ENCODE measurements at places on chromosomes 4 and X. TPM values are rescaled to one million over a fixed set of nuclear protein-coding genes. Genes with fewer than 3 reads are reported as not detected.

DNA sequence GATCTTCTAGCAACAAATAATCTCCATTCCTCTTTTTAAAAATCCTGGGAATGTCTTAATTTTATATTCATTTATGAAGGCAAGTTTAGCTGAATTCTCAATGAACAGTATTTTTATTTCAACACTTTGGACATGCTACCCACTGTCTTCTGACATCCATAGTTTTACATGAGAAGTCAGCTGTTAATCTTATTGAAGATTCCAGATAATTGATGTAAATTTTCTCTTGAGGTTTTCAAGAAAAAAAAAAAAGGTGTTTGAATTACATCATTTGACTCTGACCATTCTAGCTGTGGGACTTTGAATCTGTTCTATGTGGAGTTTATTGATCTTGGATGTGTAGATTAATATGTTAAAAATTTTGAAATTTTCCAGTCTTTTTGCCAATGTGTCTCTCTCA is 28.0 kb downstream of the PDHA2 start:
- DNase-seq, result peak; percentile 6

The DGKK gene
- not detected for polyA plus RNA-seq

DNA sequence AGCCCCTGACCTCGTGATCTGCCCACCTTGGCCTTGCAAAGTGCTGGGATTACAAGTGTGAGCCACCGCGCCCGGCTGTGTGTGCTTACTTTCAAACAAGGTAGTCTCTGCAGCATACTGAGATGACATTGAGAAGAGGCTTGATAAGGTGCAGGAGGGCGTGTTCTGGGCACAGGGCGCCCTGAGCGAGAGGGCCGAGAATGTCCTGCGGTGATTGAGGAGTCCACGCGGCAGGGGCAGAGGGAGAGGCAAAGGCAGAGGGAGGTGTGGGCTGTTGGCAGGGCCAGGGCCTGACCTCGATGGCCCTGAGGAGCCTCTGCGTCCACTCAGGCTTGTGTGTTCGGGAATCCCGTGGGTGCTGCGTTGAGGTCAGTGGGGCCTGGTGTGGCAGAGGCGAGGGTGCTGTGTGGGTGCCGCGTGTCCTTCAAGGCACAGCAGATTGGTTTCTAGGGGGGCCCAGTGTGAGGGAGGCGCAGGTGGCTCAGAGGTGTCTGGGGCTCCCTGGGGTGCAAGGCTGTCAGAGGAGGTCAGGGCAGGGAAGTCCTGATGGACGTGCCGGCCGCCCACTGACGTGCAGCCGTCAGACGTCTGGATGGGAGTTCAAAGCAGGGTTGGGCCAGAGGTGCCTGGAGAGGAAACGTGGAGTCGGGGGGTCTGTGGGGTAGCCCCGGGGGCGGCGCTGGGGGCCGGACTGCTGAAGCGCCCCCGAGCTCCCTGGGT is 12.1 kb downstream of the PCGF3 start:
- no peak for DNase-seq

GRCh38 chr4:113673450-113673849 is 88.1 kb downstream of the CAMK2D start:
- DNase-seq, result no peak

- DNase-seq, result no peak
Measured at GRCh38 chr4:62881901-62882300, 1527.3 kb downstream of the TECRL start.

The CNGA1 gene
- not detected for polyA plus RNA-seq

DNA sequence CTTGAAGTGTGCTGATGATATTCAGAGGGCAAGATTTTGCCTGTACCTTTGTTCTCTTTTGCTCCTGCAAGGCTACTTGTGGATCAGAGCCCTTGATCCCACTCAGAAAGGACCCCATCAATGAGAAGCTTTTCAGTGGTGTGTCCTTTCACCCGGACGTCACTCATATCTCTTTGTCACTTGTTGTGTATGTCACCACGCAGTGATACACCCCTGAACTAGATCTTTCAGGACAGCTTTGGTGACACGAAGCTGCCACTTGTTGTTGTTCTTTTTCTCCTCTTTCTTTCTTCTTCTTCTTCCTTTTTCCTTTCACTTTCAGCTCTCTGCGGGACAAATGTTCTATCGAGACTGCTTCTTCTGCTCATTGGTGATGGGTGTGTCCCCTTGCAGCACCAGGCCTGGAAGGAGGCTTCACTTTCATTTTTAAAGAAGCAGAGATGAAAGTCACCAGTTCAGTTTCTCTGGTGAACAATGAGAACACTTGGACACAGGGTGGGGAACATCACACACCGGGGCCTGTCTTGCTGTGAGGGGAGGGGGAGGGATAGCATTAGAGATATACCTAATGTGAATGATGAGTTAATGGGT is 83.6 kb downstream of the NBDY start:
- DNase-seq, result no peak

GRCh38 chrX:71616672-71617529 is 1.4 kb downstream of the CXCR3 start:
- no peak for DNase-seq

The SSX2B gene
- not detected for polyA plus RNA-seq

The TRIM60 gene
- polyA plus RNA-seq, result not detected

GRCh38 chr4:88731381-88731780 is 33.8 kb upstream of the NAP1L5 start:
- no peak for DNase-seq

DNA sequence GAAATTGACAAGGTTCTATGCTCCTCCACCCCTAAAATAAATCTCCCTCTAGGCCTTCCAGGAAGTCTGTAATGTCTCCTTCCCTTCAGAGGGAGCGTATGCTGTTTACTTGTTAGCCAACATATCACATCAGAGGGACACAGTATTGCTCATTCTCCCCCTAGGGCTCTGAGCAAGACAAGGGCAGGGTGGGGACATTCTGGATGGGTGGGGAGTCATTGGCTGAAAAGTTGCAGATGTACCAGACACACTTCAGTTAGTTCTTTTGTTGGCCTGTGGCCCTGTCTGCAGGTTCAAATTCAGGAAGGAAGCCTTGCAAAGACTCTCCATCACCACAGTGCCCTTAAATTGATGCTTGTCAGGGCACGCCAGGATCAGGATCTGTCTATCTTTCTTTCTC is 106.3 kb upstream of the TEX13D start:
- no peak for DNase-seq

- DNase-seq, result no peak
Measured at GRCh38 chr4:34200535-34200934, 2043.8 kb downstream of the ARAP2 start.

DNA sequence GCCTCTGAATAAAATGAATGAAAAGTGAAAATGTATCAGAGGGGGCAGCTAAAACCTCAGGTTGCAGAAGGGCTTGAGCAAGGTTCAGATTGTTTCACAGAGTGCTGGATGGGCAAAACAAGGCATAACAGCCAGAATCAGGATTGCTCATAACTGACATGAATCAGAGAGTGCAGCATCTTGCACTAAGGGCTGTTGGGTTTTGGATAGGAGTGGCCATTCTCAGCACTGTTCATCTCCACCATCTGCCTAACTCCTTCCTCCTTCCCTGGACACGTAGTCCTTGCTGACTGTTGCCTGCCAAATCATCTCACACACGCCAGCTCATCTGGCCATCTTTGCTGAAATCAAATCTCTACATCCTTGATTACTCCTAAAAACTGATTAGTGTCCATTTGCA is 75.3 kb upstream of the C1QTNF7 start:
- DNase-seq, result no peak

GRCh38 chrX:49019599-49020249 is 17.7 kb upstream of the GRIPAP1 start:
- DNase-seq, result no peak

DNA sequence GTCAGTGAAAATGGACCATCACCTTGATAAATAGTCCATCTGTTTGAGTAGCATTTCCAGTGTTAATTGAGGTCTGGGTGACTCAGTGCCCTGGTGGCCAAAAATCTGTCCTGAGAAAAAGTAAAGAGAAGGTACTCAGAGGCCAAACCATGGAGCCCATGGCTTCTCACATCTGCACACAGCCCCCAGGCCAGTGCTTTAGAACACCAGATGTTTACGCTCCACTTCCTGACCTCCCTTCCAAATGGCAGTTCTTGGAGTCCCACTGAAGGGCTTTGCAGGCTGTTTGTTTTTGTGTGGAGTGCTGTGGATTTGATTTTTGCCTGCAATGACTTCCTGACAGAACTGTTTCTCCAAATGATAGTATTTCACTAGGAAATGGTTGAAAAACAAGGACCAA is 60.2 kb upstream of the GPC4 start:
- no peak for DNase-seq

The CYLC1 gene
- polyA plus RNA-seq, result not detected

GRCh38 chr4:94571298-94571697 is 119.6 kb downstream of the PDLIM5 start:
- DNase-seq, result no peak

The ADAM29 gene
- not detected for polyA plus RNA-seq

DNA sequence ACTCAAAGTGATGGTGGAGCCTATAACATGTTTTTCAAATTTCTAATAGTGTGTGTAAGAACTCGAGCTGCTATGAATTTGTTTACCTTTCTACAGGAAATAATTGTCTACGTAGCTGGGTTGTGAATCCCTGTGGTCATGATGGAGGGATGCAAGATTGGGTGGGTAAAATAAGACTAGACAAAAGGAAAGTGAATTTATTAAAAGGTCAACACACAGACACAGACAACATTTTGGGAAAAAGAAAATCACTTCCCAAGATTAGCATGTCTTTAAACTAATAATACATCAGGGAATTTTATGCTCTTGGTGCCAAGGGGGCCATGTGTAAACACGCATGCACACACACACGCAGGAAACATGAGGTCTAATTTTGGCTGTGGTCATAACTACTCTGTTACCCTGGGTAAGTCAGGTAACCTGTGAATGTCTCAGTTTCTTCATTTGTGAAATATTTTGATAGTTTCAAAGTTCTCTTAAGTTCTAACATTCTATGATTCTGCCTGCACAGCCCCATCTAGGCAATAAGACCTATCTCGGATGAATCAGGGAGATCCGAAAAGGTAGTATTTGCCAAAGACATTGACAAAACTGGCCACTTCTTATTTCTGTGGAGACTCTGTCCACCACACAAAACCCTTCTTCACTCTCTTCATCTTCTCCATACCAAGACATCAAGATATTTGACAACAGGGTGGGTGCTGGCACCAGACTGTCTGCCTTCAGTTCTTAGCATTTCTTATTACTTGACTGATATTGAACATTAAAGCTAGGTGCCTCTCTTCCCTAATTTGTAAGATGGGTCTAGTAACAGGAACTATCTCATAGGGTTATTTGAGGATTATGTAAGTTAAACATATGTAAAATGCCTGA is 1.6 kb upstream of the UNC5C start:
- no peak for DNase-seq

The GSX2 gene
- polyA plus RNA-seq, result not detected

DNA sequence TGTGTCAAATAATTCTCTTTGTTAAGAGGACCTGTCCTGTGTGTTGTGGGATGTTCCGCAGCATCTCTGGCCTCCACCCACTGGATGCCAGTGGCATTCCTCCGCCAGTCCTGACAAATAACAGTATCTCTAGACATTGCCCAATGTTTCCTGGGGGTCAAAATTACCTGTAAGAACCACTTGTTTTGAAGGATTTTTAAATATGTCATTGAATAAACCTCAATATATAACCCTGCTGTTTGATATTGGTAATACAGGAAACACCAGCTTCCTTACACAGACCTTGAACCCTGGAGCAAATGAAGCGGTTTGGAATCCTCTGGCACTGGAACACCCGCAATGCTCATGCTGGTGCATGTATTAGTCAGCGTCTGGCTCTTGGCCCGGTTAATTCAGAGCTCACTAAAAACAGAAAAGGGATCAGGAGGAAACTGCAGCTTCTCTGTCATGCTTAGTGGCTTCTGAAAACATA is 101.3 kb downstream of the TBL1X start:
- DNase-seq, result peak; percentile 41

- DNase-seq, result no peak
Measured at GRCh38 chr4:88724406-88724805, 26.8 kb upstream of the NAP1L5 start.

The MAPK10 gene
- 1.1 TPM for polyA plus RNA-seq

DNA sequence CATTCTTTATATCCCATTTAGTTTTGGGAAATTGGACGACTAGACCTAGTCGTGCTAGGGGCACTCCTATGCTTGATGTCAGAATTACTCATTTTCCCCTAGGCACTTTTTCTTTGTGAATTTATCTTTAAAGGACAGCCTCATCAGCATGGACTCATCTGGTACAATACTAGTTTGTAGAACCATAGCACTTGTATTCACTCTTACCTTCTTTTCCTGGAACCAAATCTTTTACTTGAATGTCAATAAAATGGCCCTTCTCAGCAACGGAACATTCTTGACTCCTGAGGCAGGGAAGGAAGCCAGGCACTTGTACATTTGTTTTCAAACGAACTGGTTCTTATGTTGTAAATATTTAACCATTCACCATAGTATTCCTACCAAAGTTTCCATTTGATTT is 187.1 kb downstream of the SHROOM3 start:
- no peak for DNase-seq

- peak; percentile 44 for DNase-seq
Measured at GRCh38 chrX:41923978-41924683, 777 bp upstream of the CASK start.

The NLGN3 gene
- polyA plus RNA-seq, result 0.60 TPM

DNA sequence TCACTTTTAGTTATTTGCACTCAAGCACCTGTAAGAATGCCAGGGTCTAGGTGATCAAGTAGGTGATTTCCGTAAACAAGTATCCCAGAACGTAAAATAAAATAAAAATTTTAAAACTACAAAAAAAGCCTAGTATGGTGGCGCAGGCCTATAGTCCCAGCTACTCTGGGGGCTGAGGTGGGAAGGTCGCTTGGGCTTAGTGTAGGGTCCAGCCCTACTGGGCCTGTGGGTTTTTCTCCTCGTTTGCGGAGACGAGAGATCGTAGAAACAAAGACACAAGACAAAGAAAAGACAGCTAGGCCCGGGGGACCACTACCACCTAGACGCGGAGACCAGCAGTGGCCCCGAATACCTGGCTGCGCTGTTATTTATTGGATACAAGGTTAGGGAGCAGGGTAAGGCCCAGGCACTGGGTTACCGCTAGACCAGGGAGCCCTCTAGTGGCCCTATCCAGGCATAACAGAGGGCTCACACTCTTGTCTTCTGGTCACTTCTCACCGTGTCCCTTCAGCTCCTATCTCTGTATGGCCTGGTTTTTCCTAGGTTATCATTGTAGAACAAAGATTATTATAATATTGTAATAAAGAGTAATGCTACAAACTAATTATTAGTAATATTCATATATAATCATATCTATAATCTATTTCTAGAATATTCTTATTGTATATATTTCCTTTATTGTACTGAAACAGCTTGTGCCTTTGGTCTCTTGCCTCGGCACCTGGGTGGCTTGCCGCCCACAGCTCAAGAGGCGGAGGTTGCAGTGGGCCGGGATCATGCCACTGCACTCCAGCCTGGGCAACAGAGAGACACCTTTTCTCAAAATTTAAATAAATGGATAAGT is 38.4 kb downstream of the SAGE1 start:
- DNase-seq, result no peak

The SPANXB1 gene
- 3.6 TPM for polyA plus RNA-seq

- peak; percentile 15 for DNase-seq
Measured at GRCh38 chr4:48944252-48944651, 37.7 kb upstream of the OCIAD2 start.

GRCh38 chr4:93749292-93749761 is 79.2 kb upstream of the ATOH1 start:
- no peak for DNase-seq

GRCh38 chrX:110251526-110251925 is 66.4 kb downstream of the AMMECR1 start:
- DNase-seq, result no peak

The CSAG3 gene
- polyA plus RNA-seq, result not detected

Measured in A549 (cell line).